ENCODE measurements at places on chromosomes 16 and 17.

- H3K36me3 ChIP-seq: peaks cover 6% of the 10 kb centered on the region
- DNase-seq: peak; percentile 85
- no peaks in the 10 kb centered on the region for H3K27me3 ChIP-seq
- H3K27ac ChIP-seq: peak overlapping the region; percentile 92
- peaks cover 20% of the 10 kb centered on the region for H3K4me1 ChIP-seq
Observed at GRCh38 chr17:78040440-78041385, 82.2 kb downstream of the TNRC6C start.

GRCh38 chr17:7289256-7290032, 5.0 kb downstream of the YBX2 start:
- H3K36me3 ChIP-seq: no peaks in the 10 kb centered on the region
- no peak overlapping the region for H3K27ac ChIP-seq
- H3K27me3 ChIP-seq: peaks cover 40% of the 10 kb centered on the region

DNA sequence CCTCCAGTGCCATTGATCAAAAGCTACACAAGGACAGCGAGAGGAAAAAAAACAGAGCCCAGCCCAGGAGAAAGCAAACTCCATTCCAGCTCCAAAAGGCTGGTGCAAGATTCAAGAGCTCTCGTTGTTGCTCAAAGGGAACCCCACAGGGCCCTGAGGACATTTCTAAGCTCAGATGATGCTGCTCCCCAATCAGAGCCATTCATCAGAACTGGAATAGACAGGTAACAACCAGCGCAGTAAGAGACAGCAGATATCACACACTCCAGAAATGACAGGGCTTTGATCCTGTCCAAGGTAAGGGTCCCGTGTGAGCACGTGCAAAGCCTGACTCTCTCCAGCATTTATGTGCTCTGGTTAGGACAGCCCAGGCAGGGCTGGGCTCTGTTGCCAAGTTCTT, 20.1 kb downstream of the PMP22 start:
- peaks cover 23% of the 10 kb centered on the region for H3K36me3 ChIP-seq
- H3K27me3 ChIP-seq: no peaks in the 10 kb centered on the region
- DNase-seq: no peak
- H3K4me1 ChIP-seq: peaks cover 31% of the 10 kb centered on the region
- no peak overlapping the region for H3K27ac ChIP-seq

- no peaks in the 10 kb centered on the region for H3K27me3 ChIP-seq
- H3K4me1 ChIP-seq: peaks cover 5% of the 10 kb centered on the region
- H3K27ac ChIP-seq: no peak overlapping the region
- DNase-seq: no peak
Observed at GRCh38 chr17:80644536-80644935, 99.9 kb downstream of the RPTOR start.

DNA sequence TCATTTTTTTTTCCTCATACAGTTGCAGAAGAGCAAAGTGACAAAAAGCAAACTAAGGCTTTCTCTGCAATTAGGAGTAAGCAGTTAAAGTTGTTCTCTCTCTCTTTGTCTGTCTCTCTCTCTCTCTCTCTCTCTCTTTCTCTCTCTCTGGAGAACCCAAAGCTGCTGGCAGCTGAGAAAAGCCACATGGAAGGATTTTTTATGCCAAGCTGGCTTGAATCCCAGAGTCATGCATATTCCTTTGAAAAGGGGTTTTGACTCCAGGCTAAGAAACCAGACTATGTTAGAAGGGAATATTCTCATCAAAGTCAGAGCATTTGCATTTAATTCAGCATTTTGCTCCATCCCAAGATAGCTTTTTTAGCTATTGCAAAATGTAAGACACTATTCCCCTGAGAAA, 1114.2 kb upstream of the GOT2 start:
- H3K4me1 ChIP-seq: no peaks in the 10 kb centered on the region
- DNase-seq: no peak
- H3K36me3 ChIP-seq: no peaks in the 10 kb centered on the region
- no peaks in the 10 kb centered on the region for H3K27me3 ChIP-seq
- no peak overlapping the region for H3K4me3 ChIP-seq
- no peak overlapping the region for H3K27ac ChIP-seq

- DNase-seq: no peak
- peaks cover 27% of the 10 kb centered on the region for H3K4me1 ChIP-seq
- no peak overlapping the region for H3K4me3 ChIP-seq
- H3K36me3 ChIP-seq: no peaks in the 10 kb centered on the region
- peaks cover 92% of the 10 kb centered on the region for H3K27me3 ChIP-seq
Observed at GRCh38 chr17:49970498-49970897, 1.5 kb downstream of the DLX4 start.

DNA sequence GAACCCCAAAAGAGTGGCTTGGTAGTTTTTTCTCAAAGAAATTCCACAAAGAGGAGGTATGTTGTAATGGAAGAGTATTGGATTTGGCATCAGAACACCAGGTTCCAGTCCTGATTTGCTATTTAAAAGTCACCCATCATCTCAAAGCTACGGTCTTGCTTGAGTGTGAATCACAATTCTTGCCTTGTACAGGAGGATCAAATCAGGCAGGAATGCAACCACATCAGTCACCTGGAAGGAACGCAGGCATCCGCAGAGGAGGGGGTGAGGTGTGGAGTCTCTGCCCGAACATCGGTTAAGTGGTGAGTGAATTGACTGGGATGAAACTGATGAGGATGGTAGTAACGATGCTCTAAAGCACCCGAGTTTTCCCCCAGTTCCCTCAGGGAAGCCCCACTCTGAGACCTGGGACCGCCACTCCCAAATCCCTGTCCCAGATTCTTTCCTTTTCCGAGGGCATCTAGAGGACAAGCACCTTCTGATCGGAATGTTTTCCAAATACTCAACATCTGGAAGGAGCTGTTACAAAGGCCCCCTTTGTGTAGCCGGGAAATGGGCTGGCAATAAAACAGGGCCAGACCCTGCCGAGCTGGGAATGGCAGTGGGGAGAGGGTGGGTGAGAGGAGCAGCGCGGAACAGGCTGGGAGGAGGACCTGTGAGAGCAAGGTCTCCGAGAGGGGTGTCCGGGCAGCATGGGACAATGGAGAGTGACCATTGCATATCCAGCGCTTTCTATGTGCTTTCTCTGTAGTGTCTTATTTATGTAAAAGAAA, 469.6 kb downstream of the SLC39A11 start:
- H3K27ac ChIP-seq: no peak overlapping the region
- H3K4me3 ChIP-seq: no peak overlapping the region
- no peaks in the 10 kb centered on the region for H3K4me1 ChIP-seq
- peaks cover 6% of the 10 kb centered on the region for H3K27me3 ChIP-seq

DNA sequence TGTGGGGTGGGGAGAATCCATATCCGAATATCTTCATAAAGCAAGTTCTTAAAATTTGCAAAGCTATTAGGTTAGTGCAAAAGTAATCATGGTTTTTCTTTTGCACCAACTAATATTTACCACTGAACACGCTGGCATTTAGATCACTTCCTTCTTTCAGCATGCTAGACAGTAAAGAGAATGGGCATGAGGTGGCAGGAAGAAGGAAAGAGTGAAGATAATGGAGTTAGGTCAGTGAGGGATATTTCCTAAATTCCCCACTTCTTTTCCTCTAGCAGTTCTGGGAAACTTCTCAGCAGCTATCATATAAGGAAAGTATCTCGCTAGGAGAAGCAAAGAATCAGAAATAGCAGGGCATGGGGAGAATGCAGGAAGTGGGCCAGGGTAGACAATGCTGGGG, 39.0 kb downstream of the SLC6A4 start:
- H3K4me1 ChIP-seq: no peaks in the 10 kb centered on the region
- H3K4me3 ChIP-seq: no peak overlapping the region
- no peak overlapping the region for H3K27ac ChIP-seq
- H3K27me3 ChIP-seq: no peaks in the 10 kb centered on the region

DNA sequence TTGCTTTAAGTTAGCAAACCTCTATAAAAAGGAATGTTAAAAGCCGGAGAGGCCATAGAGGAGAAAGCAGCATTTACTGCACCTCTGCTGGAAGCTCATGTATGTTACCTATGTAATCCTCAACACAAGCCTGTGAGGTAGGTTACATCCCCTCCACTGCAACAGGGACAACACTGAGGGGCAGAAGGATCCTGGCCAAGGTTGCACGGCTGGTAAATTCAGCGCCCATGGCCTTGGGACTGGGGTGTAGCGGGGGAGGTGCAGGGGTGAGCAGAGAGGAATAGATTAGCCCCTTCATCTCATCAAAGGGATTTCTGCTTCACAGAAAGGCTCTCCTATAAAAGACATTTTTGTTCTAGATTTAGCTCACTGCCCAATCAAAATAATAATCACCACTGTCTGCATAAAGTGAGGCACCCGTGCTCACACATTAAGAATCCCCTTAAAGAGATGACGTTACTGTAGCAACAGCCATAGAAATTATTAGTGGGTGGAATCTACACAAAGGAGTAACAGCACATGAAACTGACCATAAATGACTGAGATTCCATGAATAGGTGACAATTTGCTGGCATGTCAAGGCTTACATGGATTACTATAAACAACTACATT, 3.3 kb downstream of the ZCCHC14 start:
- peaks cover 55% of the 10 kb centered on the region for H3K4me1 ChIP-seq
- no peaks in the 10 kb centered on the region for H3K27me3 ChIP-seq
- H3K4me3 ChIP-seq: peak overlapping the region; percentile 52
- DNase-seq: peak; percentile 26
- no peaks in the 10 kb centered on the region for H3K36me3 ChIP-seq

GRCh38 chr16:73997971-73998370, 298.6 kb upstream of the PSMD7 start:
- no peaks in the 10 kb centered on the region for H3K36me3 ChIP-seq
- H3K4me3 ChIP-seq: no peak overlapping the region
- no peaks in the 10 kb centered on the region for H3K27me3 ChIP-seq
- DNase-seq: no peak

Data from upper lobe of right lung (tissue), 1 donor.